ENCODE measurements at places on chromosomes 7 and 10. TPM values are rescaled to one million over a fixed set of nuclear protein-coding genes. Genes with fewer than 3 reads are reported as not detected.
A peak's percentile ranks its signal among the peaks of the same experiment; 100 is the strongest.

GRCh38 chr10:68156373-68157185 lies 47.3 kb downstream of the MYPN start:
- DNase-seq: peak; percentile 54
- no peak overlapping the region for H3K27ac ChIP-seq
- H3K4me3 ChIP-seq: no peak overlapping the region
- peaks cover 41% of the 10 kb centered on the region for H3K4me1 ChIP-seq

The CPN1 gene
- not detected for total RNA-seq

The PON1 gene
- not detected for total RNA-seq

The MEIG1 gene
- total RNA-seq: not detected

- no peaks in the 10 kb centered on the region for H3K27me3 ChIP-seq
- no peak overlapping the region for H3K4me3 ChIP-seq
- peaks cover 82% of the 10 kb centered on the region for H3K36me3 ChIP-seq
- H3K4me1 ChIP-seq: no peaks in the 10 kb centered on the region
These were observed 32.3 kb downstream of the GARS1 start for GRCh38 chr7:30627026-30627425.

DNA sequence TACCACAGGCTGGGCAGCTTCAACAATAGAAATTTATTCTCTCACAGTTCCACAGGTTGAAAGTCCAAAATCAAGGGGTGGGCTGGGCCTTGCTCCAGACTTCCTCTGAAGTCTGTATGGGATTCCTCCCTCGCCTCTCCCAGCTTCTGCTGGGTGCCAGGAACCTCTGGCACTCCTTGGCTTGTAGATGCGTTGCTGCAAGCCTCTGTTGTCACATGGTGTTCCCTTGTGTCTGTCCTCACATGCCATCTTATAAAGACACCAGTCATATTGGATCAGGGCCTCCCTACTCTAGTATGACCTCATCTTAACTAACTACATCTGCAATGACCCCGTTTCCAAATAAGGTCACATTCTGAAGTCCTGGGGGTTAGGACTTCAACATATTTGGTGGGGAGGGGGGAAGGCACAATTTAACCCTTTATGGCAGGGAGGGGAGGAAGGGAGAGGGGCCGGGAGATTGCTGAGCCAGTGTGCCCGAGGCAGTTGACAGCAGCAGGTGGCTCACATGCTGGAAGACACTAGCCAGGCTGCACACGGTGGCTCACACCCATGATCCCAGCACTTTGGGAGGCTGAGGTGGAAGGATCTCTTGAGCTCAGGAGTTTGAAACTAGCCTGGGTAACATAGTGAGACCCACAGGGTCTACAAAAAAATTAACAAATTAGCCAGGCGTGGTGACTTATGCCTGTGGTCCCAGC lies 18.8 kb downstream of the ZNF282 start:
- H3K4me1 ChIP-seq: peaks cover 3% of the 10 kb centered on the region
- no peak overlapping the region for H3K4me3 ChIP-seq
- H3K27ac ChIP-seq: no peak overlapping the region
- H3K27me3 ChIP-seq: no peaks in the 10 kb centered on the region
- no peak for DNase-seq

DNA sequence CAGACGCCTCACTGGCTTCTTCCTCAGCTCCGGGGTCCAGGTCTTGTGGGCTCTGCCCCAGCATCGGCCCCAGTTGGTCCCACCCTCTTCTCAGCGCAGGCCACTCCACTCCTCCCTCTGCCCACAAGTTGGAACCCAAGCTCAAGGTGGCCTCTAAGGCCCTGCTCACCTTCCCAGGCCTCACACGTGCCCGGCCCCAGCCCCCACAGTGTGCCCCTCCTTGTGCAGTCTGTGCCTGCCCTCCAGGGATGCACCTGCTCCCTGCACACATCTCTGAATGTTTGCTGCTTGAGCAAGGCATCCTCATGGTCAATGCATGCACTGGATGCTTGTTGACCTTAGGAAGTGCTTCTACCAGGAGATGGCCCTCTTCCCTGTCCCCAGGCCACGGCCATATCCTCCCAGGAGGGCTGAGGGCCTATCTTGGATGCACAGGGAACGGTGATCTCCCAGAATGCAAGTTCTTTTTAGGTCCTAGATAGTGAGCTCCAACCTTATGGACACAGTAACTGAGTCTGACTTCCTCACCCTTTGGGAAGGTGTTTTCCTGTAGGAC lies 7.7 kb upstream of the AEBP1 start:
- H3K4me3 ChIP-seq: no peak overlapping the region
- no peak overlapping the region for H3K27ac ChIP-seq
- H3K4me1 ChIP-seq: peaks cover 9% of the 10 kb centered on the region

- no peaks in the 10 kb centered on the region for H3K27me3 ChIP-seq
- no peak overlapping the region for H3K4me3 ChIP-seq
- peaks cover 44% of the 10 kb centered on the region for H3K4me1 ChIP-seq
- H3K27ac ChIP-seq: peak overlapping the region; percentile 29
- peak; percentile 52 for DNase-seq
- H3K36me3 ChIP-seq: no peaks in the 10 kb centered on the region
These were observed 93.0 kb downstream of the NHLRC2 start for GRCh38 chr10:113947184-113948041.

The CCT6A gene
- total RNA-seq: 312 TPM

Measured in SJSA1 (cell line).